Sciatic nerve (tissue), 2 donors: ENCODE measurements at places on chromosomes 4 and X. TPM values are rescaled to one million over a fixed set of nuclear protein-coding genes. Genes with fewer than 3 reads are reported as not detected.

DNA sequence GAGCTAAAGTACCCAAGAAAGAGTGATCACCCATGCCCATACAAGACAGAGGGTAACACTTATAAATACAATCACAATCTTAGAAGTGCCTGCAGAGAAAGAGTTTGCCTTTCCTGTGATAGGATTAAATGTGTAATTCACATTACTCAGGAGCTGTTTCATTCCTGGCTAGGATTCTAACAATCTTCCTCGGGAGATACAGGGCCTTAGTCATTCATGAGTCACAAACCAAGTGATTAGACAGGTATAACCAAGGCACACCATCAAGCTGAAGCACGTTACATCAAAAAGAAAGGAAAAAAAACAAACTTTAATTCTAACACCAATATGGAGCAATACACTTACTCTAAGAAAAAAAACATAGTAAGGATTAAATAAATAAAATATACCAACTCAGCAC, 14.9 kb downstream of the ABCG2 start:
- DNase-seq: no peak

DNA sequence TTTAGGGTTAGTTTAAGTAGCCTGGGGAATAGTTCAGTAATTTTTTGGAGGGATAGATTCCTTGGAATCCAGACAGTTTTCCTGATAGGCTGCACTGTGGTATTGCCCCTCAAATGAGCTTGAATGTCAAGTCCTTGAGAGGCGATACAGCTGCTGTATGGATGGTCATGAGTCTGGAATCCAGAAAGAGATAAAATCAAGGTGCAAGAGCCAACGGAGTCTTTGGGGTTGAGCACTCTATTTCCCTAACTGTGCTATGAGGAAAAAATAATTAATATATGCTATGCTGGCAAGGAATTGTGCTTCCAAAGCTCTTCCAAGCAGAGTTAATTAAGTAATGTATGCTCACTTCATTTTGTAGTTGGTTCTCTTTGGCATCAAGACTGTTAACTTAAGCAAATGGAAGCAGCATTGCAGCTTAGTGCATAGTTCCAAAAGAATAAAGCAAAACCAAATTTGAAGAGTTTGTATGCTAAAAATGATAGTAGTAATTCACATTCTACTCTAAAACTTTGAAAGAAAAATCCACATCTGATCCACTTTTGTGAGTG, 48.8 kb downstream of the LIMCH1 start:
- DNase-seq: no peak

DNA sequence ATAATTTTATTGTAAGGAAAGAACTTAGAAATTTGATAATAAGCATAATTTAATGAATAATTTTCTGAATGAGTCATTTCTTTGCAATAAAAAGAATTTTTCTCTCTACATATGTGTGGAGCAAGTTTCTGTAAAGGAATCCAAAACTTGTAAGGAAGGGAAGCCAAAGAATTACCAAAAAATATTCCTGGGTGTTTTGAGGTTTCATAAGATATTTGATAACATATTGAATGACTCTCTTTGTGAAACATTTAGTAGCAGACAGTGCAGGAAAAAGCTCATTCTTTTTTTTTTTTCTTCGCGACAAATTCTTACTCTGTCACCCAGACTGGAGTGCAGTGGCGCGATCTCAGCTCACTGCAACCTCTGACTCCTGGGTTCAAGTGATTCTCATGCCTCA, 469.0 kb upstream of the MAGEB2 start:
- DNase-seq: no peak

GRCh38 chr4:7307394-7308099, 115.2 kb downstream of the SORCS2 start:
- DNase-seq: no peak

- DNase-seq: no peak
Observed at GRCh38 chr4:170724191-170724590, 634.4 kb upstream of the AADAT start.

GRCh38 chrX:111519215-111519614, 7.8 kb downstream of the SERTM2 start:
- DNase-seq: no peak

LANCL3 gene
- total RNA-seq: 0.36 TPM
